Stimulated activated CD4-positive, alpha-beta T cell treated with anti-CD3 and anti-CD28 coated beads, TNF-alpha, amount 100 ng/mL, for 1 hour (primary cell): ENCODE measurements at places on chromosomes 4 and X.

DNA sequence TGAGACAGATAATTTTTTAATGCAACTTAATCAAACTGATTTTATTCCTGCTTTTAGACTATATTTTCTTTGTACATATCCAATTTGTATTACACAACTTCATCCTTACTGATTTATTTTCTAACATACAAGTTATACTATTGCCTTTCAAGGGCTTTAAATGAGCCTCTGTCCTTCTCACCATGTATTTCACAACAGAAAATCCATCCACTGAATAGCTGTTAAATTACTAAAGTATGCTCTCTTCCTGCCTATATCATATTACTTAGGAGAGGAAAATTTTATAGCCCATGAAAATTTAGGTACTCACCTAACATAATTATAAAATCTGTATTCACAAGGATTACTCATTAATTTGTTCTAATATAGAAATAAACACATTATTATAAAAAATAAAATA lies 528.6 kb downstream of the ANKRD50 start:
- DNase-seq, result no peak

- DNase-seq, result no peak
These were observed 98.5 kb upstream of the INPP4B start for GRCh38 chr4:142944565-142944964.

- no peak for DNase-seq
These were observed 71.0 kb downstream of the SNCA start for GRCh38 chr4:89765966-89766365.

- DNase-seq, result no peak
These were observed 61.8 kb downstream of the UGT2B10 start for GRCh38 chr4:68877555-68877954.

DNA sequence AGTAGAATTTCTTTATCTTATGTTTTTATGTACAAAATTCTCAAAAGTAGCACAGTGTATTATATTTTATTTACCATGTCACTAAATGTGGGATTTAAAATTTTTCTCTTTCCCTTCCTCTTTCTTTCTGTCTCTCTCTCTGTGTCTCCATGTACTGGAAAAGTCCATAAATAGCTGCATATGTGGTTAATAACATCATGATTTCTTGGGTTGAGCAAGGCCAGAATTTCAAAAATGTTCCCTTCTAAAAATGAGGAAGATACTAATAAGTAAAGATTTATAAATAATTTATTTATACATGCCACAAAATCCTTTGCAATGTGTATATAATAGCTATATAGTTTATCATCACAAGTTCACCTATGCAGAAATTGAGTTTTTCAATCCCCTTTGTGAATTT lies 29.1 kb upstream of the DKK2 start:
- DNase-seq, result no peak

GRCh38 chr4:155974476-155974749 lies 20.7 kb upstream of the CTSO start:
- DNase-seq, result no peak

GRCh38 chr4:10816571-10816970 lies 132.0 kb upstream of the CLNK start:
- DNase-seq, result no peak

DNA sequence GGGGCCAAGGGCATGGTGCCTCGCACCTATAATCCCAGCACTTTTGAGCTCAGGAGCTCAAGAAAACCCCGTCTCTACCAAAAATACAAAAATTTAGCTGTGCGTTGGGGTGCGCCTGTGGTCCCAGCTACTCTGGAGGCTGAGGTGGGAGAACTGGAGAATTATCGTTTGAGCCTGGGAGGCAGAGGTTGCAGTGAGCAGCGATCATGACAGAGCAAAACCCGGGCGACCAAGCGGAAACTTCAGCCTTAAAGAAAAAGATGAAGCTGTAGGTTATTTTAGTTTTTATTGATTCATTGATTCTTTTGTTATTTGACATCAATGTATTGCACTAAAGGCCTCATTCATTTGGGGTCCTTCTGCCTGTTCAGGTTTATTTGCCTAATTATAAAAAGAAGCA lies 5.4 kb downstream of the TMPRSS11F start:
- DNase-seq, result no peak

DNA sequence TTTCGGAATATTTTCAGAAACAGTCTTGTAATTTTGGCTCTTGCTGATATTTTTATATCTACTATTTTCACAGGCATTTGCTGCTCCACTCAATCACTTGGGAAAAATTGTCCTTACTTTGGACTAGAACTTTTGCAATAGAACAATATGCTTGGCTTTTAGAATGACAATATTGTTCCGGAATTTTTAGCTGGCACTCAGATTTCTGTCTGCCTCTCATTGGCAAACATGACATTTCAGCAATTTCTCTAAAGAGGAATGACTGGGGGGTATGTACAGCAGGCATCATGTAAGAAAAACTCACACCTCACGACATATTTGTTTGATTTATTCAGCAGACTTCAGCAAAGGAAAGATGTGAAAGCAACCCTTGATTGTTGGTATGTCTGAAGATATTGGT lies 243.6 kb upstream of the GPRIN3 start:
- DNase-seq, result no peak

DNA sequence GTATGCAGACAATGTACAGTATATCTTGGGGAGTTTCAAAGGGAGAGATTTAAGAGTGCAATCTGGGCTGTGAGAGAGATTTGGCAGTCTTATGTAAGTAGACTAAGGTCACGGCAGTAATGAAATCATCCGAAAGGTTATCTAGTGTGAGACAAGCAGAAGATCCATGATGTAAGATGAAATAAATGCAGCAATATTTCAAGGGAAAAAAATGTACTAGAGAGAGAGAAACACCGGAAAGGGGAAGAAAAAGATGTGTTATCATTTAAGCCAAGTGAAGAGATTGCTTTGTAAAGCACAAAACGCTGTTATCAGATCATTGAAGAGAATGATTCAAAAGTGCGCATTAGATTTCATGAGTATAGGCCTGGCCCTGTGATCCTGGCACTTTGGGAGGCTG lies 88.4 kb upstream of the GUCY1A1 start:
- DNase-seq, result no peak

GRCh38 chrX:151169783-151170182 lies 6.6 kb upstream of the GPR50 start:
- no peak for DNase-seq

- no peak for DNase-seq
These were observed 89.5 kb downstream of the TASL start for GRCh38 chrX:30488092-30488491.

DNA sequence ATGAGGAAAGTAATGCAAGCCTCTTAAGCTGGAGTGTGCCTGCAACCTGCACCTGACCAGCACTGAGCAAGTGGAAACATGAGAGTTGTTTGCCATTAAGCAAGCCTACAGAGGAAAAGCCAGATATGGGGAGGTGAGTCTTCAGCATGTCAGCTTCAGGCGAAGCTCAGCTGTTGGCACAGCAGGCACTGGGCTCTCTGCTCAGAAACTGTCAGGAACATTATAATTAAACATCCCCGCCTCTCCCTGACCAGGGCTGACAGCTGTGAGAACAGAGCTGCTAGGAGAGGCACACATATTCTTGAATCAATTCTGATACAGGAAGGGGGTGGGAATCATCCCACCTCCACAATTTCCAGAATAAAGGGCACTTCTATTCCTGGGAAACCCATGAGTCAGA lies 19.0 kb upstream of the DCX start:
- DNase-seq, result no peak

DNA sequence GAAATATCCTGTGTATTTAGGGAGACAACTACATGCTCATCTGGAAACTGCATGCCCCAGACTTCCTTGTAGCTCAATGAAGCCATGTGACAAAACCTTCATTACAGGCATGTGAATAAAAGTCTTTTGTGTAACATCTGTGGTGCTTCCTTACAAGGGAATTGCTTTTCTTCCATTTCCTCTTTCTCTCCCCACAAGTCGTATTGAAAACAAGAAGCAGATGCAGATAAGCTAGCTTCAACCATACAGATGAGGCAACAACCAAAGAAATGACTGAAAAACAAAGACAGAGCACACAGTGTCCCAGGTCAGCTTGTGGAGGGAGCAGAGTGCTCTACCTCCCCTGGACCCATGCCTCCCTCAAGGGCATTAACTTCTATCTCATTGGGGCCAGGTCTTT lies 115.8 kb upstream of the INPP4B start:
- DNase-seq, result no peak

DNA sequence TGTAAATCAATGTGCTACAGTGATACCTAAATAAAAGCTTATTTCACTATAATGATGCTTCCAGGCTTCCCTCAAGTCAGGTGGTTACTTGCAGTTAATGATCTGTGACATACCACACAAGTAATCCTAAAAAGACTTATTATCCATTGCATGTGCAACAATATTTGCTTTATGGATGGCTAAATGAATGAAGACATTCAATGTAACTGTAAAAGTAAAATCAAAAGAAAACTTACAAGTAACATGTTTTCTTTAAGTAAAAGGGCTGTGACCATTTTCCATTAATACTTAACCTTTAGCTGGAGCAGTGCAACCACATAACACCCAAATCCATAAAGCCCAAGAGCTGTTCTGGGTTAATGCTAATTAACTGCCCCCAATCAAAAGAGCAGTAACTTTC lies 42.6 kb downstream of the RAB28 start:
- no peak for DNase-seq

- DNase-seq, result no peak
These were observed 146.2 kb upstream of the NDST4 start for GRCh38 chr4:115259642-115260041.

DNA sequence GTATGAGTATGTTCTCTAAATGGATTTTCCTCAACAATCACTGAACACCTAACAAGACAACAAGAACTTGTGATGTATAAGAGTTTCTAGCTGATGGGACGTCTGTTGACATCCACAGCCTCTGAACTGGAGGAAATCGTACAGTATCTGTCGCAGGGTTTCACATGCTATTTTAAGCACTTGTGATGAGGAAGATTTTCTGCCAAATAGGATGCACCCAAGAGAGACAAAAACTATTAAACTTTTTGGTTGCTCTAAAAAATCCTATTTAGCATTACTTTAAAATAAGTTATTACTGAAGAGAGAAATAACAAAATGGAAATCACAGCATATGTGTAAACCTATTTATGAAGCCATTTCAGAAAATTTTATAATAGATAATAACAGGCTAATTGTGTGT lies 356.1 kb upstream of the SLC7A11 start:
- DNase-seq, result no peak

DNA sequence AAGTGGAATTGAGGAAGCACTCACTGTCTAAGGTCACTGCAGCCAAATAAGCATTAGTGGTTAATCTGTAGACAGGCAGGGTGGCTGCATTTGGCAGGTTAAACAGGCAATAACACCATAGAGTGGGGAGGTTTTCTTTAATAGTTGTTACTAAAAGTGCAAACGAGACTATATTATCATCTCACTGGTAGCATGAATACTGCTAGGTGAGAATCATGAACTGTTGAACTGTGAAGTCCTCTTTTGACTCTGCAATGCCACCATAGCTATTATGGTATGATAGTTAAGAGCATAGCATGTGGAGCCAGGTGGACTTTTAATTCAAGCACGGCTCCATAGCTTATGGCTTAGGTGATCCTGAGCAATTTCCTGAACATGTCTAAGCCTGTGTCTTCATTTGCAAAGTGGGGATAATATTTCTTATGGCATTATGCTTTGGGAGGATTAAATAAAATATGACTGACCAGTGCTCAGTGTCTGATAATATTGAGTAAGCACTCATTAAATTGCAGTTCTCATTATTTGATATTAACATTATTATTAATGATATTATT lies 235.6 kb upstream of the HHIP start:
- no peak for DNase-seq

- DNase-seq, result no peak
These were observed 16.2 kb downstream of the NELFA start for GRCh38 chr4:1992468-1993168.

GRCh38 chrX:28135378-28136047 lies 154.3 kb upstream of the DCAF8L1 start:
- no peak for DNase-seq

DNA sequence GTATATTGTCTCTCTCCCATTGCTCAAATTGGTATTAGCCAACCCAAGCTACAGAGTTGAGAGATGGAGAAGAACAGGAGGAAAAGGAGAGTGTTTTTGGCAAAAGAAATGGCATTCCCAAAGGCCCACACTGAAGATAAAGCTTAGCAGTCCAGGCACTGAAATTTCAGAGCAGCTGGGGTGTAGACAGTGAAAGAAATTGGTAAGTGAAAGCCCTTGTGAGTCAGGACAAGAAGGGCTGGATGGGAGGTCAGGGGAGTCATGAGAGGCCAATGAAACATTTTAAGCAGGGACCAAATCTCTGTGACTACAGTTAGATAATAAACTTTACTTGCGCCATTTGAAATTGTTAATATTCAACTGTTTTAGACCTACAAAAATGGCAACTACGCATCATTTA lies 177.7 kb downstream of the ADAMTS3 start:
- DNase-seq, result no peak

GRCh38 chrX:123215397-123216089 lies 31.5 kb downstream of the GRIA3 start:
- DNase-seq, result no peak

DNA sequence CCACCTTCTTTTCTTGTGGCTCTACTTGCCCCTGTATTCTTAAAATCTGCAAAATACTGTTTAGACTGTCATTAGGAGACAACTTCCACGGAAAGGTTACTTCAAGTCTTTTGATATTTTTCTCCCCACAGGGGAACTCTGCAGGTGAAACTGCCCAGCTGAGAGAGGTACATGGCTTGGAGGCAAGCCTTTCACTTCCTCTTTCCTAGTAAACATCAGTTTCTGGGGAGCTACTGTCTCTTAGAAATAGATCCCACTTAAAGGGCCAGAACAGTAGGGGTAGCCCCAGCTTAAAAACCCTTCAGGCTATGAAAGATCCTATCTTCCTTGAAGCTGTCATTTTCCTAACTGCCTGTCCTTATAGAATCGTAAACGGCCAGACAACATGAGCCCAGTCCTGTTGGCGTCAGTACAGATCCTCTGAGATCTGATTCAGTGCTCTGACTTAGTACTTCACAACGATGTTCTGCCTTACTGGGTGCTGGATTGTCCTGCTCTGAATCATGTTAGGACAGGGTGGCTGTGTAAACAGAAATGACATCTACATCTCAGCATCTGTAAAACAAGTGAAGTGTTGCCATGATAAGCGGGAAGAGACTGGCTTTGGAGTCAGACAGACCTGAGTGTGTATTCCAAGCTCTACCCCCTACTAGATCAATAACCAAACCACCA lies 102.1 kb downstream of the ITIH6 start:
- DNase-seq, result no peak

DNA sequence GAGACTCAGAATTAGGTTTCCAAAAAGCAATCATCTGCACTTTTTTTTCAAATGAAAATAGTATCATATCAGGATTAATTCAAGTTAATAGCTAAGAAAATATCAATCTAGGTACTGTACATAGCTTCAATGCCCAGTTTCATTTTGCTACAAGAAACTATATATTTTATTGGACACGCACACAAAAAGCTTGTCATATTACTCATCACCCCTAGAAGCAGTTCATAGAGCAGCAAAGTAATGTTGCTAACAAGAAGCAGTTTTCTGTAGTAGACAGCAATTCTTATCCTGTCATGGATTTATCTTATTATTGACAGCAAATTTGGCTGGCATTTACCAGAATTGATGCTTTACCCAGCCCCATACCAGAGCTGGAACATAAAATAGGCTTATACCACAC lies 52.3 kb upstream of the LSM6 start:
- no peak for DNase-seq

GRCh38 chr4:33930497-33930896 lies 2313.8 kb downstream of the ARAP2 start:
- no peak for DNase-seq

GRCh38 chrX:103846386-103846785 lies 14.3 kb upstream of the RAB9B start:
- no peak for DNase-seq

GRCh38 chr4:134470544-134470943 lies 269.0 kb upstream of the PABPC4L start:
- DNase-seq, result no peak
